HepG2 (cell line): ENCODE measurements at places on chromosomes 3 and 15. TPM values are rescaled to one million over a fixed set of nuclear protein-coding genes. Genes with fewer than 3 reads are reported as not detected.

CSPG4 gene
- total RNA-seq = 0.03 and 0.04 TPM in 2 replicates

DAPK2 gene
- total RNA-seq = 0.14 and 0.33 TPM in 2 replicates

CFAP91 gene
- total RNA-seq = not detected in 2 replicates

NCEH1 gene
- 7.9 and 12.9 TPM in 2 replicates for total RNA-seq

SPINK8 gene
- total RNA-seq = not detected in 2 replicates

DCLK3 gene
- total RNA-seq = not detected in 2 replicates

MASP1 gene
- total RNA-seq = 9.3 and 10.8 TPM in 2 replicates

RNF123 gene
- total RNA-seq = 16.1 and 29.9 TPM in 2 replicates

TTC21A gene
- total RNA-seq = 0.31 and 0.39 TPM in 2 replicates

KLHL40 gene
- not detected in 2 replicates for total RNA-seq

SPSB4 gene
- not detected in 2 replicates for total RNA-seq

SLC9C1 gene
- total RNA-seq = not detected in 2 replicates

IQCF5 gene
- total RNA-seq = not detected in 2 replicates

CYP19A1 gene
- 9.1 and 10.9 TPM in 2 replicates for total RNA-seq

CCDC39 gene
- not detected in 2 replicates for total RNA-seq

CAND2 gene
- total RNA-seq = not detected in 2 replicates

SPRED1 gene
- total RNA-seq = 9.4 and 9.6 TPM in 2 replicates

GUCA1C gene
- total RNA-seq = not detected in 2 replicates

LNP1 gene
- 6.0 and 7.0 TPM in 2 replicates for total RNA-seq

EFHB gene
- total RNA-seq = 0.15 TPM in 1 of 2 replicates, not detected in the other

LTF gene
- not detected in 2 replicates for total RNA-seq

ATP8B4 gene
- total RNA-seq = 0.18 and 0.69 TPM in 2 replicates

NEK10 gene
- 14.2 and 15.0 TPM in 2 replicates for total RNA-seq

CCR8 gene
- total RNA-seq = not detected in 2 replicates

ITIH4 gene
- 1.5 and 5.3 TPM in 2 replicates for total RNA-seq

TM4SF4 gene
- 0.77 and 0.95 TPM in 2 replicates for total RNA-seq

SNX33 gene
- total RNA-seq = 10.8 and 11.0 TPM in 2 replicates

ACAD11 gene
- total RNA-seq = 30.0 and 30.6 TPM in 2 replicates
